ENCODE measurements at places on chromosomes 11 and 22. TPM values are rescaled to one million over a fixed set of nuclear protein-coding genes. Genes with fewer than 3 reads are reported as not detected.
A peak's percentile ranks its signal among the peaks of the same experiment; 100 is the strongest.

The C11orf87 gene
- not detected for total RNA-seq

The PGA4 gene
- 75.7 TPM for total RNA-seq

The SMIM35 gene
- total RNA-seq = not detected

DNA sequence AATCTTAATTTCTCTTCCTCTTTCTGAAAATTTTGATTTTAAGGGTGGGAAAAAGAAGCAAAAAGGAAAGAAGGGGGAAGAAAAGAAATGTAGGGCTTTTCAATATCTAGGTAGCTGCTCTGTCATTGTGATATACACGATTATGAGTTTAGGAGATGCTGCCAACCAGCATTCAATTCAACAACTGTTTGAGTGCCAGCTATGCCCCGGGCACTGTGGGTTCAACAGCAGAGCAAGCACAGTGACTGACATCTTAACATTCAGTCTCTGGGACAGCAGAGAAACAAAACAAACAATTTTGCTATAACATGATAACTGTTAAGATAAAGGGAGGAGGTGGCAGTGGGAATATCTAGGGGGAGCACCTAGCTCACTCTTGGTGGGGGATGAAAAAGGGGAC is 91.6 kb downstream of the DBX1 start:
- no peak for DNase-seq
- peak overlapping the region; percentile 7 for H3K27ac ChIP-seq
- no peak overlapping the region for H3K4me3 ChIP-seq
- H3K4me1 ChIP-seq = peaks cover 6% of the 10 kb centered on the region
- H3K36me3 ChIP-seq = peaks cover 47% of the 10 kb centered on the region

DNA sequence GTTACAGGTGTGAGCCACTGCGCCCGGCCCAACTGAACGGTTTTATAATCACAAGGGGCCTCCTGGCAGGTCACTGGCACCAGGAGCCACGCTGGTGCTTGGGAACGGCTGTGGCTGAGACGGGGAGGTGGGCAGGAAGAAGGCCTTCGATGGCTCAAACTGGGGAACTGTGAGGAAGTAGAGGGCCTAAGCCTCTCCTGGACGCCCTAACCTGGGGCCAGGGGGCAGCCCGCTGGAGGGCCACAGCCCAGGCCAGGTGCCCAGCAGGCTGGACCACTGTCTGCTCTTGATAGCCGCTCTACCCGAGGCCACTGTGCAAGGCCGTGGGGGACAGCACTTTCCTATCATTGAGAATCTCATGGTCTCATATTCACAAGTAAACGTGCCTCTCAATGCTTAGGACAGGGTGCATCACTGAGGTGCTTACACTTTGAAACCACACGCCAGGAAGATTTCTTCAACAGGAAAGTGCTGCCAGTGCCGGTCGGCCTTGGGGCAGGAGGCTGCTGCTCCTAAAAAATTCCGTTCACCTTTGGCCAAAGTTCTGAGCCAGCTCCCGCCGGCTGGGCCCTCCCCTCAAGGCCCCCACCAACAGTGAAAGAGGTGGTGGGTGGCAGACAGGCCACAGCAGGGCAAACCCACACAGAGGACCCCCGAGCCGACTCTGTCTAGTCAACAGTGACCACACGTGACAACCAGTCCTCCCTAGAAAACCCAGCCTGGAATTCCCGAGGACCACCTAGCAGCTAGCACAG is 7.2 kb downstream of the GATD1 start:
- H3K27me3 ChIP-seq = no peaks in the 10 kb centered on the region
- H3K4me3 ChIP-seq = no peak overlapping the region
- no peaks in the 10 kb centered on the region for H3K4me1 ChIP-seq
- no peak for DNase-seq
- no peak overlapping the region for H3K27ac ChIP-seq
